Activated CD8-positive, alpha-beta memory T cell treated with anti-CD3 and anti-CD28 coated beads for 1 hour (primary cell): ENCODE measurements at places on chromosomes 16 and 17.
A peak's percentile ranks its signal among the peaks of the same experiment; 100 is the strongest.

DNA sequence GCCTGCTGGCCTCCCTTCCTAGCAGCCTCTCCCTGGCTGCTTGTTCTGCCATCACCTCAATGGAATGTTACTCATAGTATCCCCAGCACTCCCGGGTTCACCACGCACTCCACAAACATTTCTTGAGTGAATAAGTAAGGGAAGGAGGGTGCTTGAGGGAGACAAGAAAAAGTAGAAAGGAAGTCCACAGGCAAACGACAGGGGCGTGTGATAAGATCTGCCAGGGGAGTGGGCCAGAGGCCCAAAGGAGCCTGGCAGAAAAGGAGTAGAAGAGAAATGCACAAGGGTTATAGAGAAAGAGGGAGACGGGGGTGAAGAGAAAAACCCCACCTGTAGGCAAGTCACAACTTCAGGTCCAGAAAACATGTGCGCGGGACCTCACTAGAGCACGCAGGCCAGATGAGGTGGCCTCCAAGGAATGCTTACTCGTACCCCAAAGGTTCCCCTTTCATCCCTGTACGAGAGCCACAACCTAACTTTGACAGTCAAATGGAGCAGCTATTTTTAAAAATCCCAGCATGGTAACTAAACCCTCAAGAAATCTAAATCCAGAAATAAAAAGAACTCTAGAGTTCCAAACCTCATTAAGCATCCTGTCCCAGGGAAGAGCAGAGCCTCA, 6.6 kb downstream of the ZDHHC7 start:
- DNase-seq = no peak

DNA sequence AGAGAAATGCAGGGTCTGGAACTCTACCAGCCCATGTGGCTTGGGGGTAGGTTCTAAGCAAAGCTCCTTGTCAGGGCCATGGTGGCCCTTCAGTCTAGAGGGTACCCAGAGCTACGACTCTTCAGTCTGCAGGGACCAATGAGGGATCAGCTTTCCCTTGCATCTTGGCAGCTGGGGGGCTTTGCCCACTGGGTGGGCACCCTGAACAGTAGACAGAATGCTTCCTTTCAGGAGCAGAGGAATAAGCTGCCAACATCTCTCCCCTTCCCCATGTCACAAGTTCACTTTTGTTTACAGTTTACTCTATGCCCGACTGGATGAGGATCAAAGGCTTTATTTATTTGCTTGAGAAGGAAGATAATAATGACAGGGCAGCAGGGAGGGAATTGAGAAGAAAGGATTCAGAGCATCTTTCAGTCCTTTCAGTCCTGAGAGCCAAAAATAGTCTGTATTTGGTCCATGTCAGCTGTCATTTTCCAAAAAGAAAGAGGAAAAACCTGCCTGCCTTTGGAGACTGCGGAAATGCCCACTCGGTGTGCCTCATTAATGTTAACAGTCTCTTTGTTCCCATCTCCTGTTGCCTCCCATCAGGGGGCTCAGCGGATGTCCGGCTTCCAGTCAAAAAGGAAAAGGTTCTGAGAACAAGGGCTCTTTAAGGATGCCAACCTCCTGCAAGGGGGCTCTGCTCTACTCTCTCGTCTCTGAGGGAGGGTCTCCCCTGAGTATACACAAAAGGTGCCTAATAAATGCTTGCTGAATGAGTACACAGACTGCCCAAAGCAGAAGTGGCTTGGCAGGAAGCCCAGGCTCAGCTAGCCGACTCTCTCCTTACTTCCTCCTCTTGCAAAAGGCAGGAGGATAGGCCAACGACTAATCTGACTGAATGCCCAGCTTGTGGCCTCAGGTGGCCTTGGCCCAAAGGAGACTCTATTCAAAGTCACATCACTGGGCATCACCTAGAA, 17.1 kb downstream of the TRAF4 start:
- no peak for DNase-seq

- no peak for DNase-seq
These were observed 9.9 kb upstream of the CES3 start for GRCh38 chr16:66950971-66951790.

DNA sequence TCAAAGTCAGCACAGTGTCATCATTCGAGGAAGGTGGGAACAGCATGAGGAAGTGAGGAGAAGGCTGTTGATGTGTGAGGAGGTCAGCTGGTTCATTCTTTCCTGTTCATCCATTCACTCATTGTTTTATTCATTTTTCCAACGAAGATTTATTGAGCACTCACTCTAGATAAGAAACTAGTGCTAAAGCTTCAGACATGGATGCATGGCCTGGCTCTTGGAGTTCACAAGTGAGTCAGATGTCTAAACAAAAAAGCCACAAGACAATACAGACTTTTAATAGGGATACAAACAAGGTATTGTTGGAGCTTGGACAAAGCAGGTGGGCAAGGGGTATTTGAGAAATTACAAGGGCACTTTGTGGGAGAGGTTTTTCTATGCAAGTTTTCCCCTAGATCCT, 31.3 kb upstream of the MPHOSPH6 start:
- no peak for DNase-seq

GRCh38 chr16:16092925-16093627, 130.2 kb downstream of the ABCC6 start:
- DNase-seq = no peak

- no peak for DNase-seq
These were observed 23.2 kb downstream of the NLK start for GRCh38 chr17:28065706-28066105.

GRCh38 chr17:4080686-4081085, 62.1 kb downstream of the ZZEF1 start:
- no peak for DNase-seq

DNA sequence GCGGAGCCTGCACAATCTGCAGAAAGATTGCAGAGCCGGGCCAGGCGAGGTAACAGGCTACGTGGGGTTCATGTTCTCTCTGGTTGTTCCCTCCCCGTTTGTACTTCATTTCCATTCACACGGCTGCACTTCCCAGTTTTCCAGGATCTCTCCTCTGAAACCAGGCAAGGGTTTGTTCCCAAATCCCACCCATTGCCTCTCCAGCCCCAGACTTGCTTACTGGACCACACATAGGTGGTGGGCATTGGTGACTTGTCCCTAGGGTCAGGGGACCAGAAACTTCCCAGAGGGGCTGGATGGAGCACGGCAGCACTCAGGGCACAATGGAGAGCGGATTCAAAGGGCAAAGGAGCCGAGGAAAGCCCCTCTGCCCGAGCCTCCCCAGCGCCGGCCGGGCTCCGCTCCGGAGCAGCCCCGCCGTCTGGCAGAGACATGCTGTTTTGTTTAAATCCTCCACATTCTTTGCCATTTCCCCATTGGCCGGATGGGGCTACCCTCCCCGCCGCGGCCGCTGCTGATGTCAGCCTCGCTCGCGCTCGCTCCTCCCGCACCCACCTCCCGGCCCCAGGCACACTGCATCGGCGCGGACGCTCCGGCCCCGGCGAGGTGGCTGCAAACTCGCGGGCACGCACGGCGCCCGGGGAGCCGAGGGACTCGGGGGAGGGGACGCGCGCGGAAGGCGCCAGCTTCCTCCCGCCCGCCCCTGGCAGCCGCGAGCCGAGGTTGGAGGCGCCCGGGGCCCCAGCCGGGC, at the start of gene PITPNC1:
Gene PITPNC1 (plus strand): TSS at position 545 of the 751 bp plus-strand sequence.
- peak; percentile 75 for DNase-seq

DNA sequence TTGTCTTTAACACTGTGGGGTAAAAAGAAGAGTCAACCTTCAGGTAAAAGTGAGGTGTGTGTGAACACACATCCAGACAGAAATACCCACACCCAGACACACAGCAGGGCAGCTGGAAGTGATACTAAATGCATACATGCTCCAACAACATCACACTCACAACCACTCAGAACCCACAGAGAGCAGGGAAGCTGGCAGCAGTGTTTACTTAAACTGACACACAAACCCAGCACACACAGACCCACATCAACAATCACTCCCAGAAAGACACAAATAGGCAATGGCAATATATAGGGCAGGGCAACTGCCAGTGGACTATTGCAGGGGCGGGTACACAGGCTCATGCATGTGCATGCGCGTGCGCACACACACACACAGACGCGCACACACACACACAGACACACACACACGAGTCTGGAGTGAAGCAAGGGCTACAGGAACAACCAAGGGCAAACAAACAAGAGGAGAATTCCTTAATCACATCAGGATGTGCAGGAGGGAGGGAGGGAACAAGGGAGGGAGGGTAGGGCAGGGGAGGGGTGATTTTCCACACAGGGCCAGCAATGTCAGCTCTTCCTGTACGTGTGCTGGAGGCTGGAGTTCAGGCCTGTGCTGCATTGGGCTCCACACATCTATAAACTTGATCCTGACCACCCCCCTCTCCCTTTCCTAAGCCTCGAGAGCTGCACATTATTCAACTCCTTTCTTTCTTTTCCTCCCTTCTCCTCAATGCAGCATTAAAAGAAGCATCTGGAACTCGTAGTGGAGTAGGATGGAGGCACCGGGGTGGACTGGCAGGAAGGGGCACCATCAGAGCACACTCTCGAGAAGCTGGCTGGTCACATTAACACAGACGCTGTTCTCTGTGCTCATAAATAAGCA, 30.1 kb downstream of the HIC1 start:
- DNase-seq = no peak

DNA sequence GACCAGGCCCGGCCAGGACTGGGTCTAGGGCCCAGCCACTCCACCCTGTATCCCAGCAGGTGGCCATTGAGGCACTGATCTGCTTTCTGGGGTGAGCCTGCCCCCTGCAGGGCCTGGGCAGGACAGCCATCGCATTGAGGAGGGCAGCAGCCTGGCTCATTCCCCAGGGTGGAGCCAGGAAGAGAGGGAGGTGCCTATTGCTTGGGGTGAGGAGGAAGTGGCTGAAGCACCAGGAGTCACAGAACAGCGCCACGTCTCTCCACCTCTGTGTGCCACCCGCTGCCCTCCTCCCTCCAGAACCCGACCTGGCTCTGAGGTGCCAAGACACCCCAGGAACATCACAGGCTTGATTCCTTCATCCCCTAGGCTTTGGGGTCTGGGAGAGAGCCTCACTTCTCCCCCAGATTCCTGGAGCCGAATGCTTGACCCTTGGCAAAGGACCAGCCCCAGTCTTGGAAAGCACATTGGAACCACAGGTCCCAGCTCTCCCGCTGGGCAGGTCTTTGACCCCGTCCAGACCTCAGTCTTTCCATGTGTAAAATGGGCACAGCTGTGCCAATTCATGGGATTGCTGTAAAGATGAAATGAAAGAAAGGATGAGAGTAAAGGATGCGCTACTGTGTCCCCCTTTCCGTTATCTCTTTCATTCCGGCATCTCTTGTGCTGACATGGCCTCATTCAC, 7.2 kb upstream of the KRT36 start:
- DNase-seq = peak; percentile 14

GRCh38 chr16:66846831-66847230, 2.6 kb downstream of the CA7 start:
- DNase-seq = no peak

GRCh38 chr16:2495041-2495440, 18.7 kb upstream of the ATP6V0C start:
- DNase-seq = no peak

DNA sequence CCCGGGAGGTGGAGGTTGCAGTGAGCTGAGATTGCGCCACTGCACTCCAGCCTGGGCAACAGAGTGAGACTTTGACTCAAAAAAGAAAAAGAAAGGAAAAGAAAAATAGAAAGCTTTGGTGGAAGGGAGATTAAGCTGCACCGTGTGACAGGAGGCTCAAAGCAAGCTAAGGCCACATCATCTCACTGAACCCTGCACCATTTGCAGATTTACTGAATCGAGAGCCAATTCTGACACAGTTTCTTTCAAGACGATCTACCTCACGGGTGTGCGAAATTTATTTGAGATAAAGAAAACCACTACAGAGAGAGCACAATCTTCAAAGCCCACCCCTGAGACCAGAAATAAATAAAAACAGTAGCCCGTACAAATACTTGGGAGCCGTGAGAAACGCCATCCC, 49.6 kb downstream of the RTN4RL1 start:
- DNase-seq = no peak

GRCh38 chr16:81136390-81137335, 40.5 kb upstream of the GCSH start:
- no peak for DNase-seq

DNA sequence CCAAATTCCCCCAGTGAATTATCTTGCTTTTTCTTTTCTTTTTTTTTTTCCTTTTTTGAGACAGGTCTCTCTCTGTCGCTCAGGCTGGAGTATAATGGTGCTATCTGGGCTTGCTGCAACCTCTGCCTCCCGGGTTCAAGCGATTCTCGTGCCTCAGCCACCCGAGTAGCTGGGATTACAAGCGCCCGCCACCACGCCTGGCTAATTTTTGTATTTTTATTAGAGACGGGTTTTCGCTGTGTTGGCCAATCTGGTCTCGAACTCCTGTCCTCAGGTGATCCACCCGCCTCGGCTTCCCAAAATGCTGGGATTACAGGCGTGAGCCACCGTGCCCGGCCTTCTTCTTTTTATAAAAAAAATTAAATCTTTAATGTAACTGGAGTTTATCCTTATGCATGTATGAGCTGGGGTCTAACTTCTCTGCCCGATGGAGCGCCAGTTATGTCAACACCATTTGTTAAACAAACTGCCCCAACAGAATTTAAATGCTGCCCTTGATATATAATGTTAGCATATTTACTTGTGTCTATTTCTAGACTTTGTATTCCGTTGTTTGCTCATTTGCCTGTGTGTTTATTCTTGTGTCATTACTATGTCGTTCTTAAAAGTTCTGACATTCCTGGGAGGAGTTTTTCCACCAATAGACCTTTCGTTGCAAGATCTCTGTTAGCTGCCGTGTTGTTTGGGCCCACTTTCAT, 535 bp upstream of the AURKB start:
- no peak for DNase-seq

DNA sequence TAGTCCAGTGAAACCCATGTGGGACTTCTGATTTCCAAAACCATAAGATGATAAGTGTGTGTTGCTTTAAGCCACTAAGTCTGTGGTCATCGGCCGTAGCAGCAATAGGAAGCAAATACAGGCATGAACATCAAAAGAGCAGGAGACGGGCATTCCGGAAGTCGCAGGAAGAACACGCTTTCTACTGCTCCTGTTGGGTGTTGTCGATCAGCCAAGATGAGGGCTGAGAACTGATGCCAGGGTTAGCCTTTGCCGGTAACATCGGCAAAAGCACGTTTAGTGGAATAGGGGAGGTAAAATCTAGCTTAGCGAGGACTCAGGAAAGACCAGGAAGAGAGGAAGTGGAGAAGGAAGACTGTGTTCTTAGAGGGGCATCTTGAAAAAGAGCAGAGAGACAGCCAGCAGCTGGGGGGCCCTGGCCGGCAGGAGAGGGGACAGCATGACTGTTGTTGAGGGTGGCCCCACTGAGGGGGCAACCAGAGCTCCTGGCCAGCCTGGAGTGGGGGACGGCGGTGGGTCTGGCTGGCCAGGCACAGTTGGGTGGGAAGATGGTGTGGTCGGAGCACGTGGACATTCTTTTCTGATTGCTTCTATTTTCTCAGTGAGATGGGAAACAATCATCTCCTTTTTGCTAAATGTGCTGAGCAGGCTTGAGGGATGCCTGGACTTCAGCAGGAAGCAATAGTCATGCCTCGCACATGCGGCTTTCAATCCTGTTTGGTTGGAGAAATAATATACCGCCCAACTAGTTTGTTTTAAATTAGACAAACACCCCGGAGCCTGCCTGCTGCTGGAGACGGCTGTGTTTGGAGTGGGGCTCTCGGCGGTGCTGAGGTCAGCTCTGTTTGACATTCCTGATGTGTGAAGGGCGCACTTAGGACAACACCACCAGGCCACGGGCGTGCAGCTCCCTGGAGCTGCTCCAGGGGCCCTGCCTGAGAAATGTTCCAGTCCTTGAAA, 109.9 kb downstream of the METRNL start:
- no peak for DNase-seq

- no peak for DNase-seq
These were observed 14.6 kb downstream of the CALB2 start for GRCh38 chr16:71373073-71373472.
